ENCODE measurements at places on chromosomes 6 and 20.

DNA sequence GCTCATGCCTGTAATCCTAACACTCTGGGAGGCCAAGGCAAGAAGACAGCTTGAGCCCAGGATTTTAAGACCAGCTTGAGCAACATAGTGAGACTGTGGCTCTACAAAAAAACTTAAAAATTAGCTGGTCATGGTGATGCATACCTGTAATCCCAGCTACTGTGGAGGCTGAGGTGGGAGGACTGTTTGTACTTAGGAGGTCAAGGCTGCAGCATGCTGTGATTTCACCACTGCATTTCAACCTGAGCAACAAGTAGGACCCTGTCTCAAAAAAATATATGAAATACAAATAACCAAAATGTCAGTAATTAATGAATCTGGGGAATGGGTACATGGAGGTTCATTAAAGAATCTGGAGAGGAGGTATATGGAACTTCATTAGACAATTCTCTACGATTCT, 9.9 kb downstream of the FKBP5 start:
- no peak for DNase-seq

DNA sequence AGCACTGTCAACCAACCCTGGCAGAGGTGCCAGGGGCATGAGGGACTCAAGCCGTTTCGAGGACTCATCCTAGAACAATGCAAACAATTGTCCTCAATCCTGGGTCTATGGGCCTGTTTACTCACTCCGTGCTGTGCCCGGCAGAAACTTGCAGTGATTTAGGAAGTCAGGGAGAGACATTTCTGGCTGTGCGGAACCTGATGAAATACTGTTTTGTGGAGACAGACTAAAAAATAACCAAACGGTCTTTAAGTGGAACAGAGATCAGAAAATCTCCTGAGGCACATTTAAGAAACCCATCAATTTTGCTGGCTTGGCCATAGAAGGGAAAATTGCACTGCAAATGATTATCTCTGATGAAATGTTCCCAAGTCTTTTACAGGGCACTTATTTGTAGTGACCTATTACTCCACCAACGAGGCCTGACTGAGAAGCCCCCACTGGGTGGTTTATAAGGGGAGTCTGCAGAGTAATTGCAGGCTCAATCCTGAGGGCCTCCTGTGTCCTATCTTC, 79.8 kb upstream of the KCNK16 start:
- DNase-seq: no peak

- peak; percentile 62 for DNase-seq
These were observed at the start of gene NOL4L for GRCh38 chr20:32585011-32585585. TSS of gene NOL4L (minus strand) at chr20:32585333. CDS start at chr20:32584890, 443 bp downstream.

DNA sequence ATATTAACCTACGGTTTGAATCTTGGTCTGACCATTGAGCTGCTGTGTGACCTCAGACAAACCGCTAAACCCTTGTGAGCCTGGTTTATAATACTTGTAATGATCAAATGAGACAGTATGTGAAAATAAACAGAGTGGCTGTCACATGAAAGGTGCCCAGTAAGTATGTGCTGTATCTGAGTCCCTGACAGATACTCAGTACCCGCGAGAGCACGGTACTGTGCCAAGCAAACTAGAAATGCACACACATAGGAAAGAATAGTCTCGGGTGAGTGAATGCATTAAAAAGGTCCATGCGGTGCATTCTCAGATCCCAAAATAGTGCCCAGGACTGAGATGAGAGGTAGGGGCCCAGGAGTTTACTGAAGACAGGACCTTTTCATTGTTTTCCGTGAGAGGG, 93.3 kb downstream of the PPP1R14C start:
- DNase-seq: no peak

GRCh38 chr6:81063891-81064290, 688.6 kb downstream of the TENT5A start:
- no peak for DNase-seq

DNA sequence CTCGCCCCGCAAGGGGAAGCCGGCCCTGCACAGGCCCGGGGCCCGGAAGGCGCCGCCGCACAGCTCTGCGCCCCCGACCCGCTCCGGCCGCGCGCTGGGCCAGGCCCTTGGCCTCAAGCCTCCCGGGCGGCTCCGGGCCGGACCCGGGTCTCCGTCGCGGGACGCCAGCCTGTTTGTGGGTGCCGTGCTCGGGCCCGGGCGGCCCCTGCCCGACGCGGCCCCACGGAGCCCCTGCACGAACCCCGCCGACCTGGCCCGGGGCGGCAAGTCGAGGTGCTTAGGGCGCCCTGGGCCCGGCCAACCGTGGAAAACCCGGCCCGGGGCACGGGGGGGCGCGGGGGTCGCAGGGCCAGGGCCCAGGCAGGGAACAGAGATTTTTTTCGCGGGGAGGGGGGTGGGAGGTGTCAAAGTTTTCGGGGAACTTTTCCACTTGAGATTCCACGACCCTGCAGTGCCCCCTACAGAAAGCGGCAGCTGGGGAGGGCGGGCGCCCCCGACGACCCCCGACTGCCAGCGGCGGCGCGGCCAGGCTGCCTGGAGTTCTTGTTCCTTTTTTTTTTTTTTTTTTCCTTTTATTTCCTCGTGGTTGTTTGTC, 805 bp upstream of the STX16 start:
- peak; percentile 69 for DNase-seq

DNA sequence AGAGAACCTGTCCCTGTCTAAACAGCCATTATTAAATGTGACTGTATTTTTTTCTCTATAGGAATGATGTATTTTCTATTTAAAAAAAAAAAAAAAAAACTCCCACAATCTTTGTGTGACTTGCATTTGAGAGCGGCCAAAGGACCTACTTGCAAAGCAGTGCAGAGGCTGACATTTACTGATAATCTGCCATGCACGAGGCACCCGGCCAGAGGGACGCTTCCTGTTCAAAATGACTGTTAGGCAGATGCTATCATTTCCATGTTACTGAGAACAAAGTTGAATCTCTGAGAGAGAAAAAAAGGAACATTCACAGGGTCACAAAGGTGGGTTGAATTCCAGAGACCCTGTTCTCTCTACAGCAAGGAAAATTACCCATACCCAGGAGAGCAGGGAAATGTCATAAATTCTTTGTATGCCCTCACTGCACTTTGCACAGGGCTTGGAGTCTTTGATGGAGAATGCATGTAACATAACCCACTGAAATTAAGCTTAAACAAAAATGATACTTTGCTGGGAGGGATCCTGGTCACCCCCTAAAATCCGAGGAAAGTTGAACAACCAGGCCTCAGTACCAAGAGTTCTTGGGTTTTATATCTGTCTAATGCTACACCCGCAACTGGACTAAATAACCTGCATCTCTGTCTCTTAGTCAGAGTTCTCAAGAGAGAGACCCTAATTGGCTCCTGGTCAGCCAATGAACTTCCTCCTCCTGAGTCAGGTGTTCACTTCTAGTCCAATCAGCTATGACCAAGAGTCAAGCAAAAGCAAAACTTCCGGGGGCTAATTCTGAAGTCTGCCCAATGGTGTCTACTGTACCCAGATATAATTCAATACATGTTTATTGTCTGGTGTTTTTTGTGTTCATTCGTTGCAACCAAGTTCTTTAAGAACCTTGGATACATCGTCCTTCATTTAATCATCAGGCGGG, 61.2 kb downstream of the GCLC start:
- no peak for DNase-seq

DNA sequence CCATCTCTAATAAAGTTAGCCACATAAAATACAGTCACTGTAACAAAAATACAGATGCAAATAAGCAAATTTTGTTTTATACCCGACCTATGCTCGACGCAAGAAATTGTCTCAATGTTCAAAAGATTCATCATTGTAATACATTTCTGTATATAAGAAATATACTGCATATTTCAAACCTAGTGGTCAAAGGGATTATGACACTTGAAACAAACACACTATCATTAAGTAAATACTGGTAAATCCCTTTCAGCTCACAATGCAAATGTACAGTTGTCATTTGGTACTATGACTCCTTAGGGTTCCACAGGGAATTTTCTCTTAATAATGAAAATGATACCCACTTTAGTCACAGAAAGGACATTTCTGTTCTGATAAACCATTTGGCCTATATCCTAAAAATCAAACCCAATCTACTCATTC, 2.2 kb downstream of the HIVEP2 start:
- DNase-seq: no peak

DNA sequence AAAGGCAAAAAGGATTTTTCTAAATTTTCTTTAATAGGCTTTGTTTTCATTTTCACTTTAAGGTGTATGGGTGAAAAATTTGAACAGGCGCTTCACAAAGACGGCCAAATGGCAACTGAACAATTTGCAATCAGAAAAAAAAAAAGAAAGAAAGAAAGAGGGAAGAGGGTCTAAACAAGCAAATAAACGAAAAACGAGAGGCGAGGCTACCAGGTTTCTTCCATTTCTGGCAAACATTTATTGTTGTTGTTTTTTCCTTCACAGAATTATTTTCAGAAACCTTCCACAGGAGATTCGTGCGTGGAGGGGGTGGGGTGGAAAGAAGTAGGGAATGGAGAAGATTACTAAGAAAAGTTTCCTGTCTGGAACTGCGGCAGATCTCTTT, 24.3 kb downstream of the POM121L2 start:
- DNase-seq: no peak

- DNase-seq: no peak
These were observed 150.7 kb upstream of the SGK1 start for GRCh38 chr6:134468633-134469032.

GRCh38 chr6:25042536-25042935, 106.8 kb upstream of the RIPOR2 start:
- DNase-seq: no peak

DNA sequence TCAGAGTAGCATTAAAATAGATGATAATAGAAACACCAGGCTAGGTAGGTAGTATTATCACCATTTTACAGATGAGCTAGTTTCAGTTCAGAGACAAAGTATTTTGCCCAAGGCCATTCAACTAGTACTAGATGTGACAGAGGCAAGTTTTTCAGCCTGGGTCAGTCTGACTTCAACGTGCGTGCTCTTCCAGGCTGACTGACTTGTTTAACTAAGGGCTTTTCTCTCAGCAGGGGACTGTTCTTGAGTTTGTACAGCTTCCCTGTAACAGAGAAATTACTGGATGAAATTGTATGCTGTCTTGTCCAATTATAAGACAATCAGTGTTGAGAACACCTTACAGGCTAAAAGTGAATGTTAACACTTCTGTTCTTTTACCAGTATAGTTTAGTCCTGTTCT, 333.5 kb upstream of the MAN1A1 start:
- DNase-seq: no peak

GRCh38 chr6:79453558-79454042, 83.6 kb downstream of the LCA5 start:
- no peak for DNase-seq

DNA sequence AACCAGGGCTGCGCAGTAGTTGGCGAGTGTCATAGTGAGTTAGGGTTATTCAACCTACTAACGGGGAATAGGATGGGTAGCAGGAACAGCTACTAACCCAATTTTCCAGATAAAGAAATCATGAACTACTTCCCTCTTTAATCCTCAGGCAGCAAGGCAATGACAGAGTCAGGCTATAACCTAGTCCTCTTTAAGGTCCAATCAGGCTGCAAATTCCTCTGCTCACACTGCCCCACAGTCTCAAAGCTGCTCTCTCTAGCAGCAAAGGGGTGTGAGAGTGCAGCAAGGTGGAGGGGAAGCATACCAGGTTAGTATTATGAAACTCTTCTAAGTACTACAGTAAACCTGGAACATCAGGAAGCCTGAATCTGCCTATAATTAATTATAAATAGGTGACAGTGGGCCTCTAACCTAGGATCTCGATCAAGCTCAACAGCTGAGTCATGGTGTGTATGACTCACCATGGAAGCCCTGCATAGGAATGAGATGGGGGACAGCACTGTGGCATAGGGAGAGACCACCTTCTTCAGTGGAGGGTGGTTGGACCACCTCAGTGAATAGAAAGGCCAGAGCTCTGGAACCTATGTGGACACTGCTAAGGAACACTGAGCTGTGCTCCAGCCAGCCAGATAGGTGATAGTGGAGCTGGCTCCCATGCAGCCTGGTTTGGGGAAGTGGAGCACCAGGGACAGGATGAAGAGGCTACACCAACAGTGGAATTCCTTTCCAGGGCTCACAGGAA, 7.9 kb downstream of the PEX6 start:
- DNase-seq: no peak

DNA sequence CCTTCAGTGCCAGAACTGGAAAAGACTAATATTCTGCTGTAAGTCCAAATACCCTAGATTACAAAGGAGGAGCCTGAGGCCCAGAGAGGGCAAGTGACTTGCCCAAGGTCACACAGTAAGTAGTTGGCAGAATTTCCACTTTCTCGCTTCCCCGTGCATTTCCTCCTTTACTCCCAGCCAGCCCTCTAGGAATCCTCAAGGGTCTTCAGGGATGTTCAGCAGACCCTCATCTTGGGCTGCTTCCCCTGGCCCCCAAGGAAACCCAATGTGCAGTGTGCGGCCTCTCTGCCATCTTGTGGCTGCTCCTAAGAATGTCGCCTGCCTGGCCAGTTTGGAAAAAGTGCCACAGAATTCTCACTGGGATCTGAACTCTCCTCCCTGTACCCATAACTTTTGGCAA, 217.7 kb upstream of the LRFN2 start:
- DNase-seq: no peak

GRCh38 chr20:48184229-48184628, 398.9 kb upstream of the SULF2 start:
- DNase-seq: no peak

DNA sequence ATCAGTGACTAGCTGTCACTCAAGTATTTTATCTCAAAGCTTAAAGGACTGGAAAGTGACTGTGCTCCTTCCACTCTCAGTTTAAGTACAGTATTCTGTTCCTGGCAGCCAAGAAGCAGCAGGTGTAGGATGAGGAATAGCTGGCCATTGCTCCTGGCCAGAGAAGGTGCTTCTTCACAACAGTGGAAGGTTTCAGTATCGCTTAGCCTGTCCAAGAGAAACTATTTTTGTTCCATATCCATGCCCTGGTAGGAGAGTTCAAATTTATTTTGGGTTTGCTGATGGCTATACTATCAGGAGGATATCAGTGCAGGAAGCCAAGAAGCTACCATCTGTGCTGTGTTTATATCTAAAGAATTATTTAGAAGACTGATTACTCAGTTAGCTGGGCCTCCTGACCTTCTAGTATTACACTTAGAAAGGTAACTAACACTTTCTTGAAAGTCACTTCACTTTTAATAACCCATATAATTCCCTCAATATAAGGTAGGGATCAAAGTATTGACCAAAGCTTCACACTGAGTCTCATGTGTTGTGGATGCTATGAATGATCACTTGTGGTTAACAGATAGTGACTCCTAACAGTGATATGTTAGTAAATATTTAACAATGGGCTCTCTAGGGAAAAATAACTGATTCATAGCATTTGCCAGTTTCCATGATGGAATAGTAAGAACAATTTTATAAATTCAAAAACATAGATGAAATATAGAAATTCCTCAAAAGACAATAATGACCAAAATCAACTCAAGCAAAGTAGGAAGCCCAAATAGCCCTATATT, 99.9 kb downstream of the AIG1 start:
- no peak for DNase-seq

DNA sequence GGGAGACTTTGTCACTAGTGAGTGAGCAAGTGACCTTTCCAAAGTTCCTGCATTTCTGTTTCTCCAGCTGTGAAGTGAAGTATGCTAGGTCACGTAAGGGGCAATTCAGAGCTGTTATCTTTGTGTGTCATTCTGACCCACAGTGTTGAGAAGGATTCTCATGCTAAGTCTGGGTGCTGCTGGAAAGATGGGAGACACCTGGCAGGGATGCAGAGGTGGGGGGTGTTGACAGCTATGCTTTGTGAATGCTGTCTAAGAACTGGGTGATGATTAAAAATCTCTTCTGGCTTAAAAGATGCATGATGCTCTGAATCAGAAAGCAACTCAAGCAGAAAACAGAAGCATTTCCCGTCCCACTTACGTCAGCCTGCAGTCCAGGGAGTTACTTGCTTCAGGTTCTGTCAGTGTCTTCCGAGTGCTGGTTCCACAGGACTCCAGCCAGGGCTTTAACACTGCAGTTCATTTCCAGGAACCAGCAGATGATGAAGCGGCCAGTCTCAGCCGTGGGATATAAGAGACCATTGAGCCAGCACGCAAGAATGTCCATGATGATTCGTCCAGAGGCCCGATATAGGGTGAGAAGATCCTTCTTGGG, 30.9 kb upstream of the ASXL1 start:
- DNase-seq: no peak

Data from mucosa of descending colon (tissue), 3 donors.